ENCODE measurements at places on chromosomes 3 and 15.

DNA sequence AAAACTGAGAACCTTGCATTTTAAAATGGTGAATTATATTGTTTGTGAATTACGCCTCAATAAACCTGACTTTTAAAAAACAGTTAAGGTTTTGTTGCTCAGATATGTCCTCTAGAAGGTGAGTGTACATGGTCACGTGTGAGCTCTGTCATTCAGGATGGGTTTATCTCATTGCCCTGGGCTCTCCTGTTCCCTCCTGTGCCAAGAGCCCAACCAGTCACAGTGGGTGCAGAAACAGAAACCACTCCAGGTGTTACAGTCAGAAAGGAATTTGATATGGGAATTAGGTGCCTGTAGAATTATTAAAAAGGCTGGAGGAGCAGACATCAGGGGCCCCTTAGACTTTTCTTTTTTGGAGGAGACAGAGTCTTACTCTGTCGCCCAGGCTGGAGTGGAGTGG is 196.4 kb downstream of the STT3B start:
- no peak for DNase-seq

- no peak for DNase-seq
Measured at GRCh38 chr3:141523615-141524375, 37.0 kb downstream of the RASA2 start.

DNA sequence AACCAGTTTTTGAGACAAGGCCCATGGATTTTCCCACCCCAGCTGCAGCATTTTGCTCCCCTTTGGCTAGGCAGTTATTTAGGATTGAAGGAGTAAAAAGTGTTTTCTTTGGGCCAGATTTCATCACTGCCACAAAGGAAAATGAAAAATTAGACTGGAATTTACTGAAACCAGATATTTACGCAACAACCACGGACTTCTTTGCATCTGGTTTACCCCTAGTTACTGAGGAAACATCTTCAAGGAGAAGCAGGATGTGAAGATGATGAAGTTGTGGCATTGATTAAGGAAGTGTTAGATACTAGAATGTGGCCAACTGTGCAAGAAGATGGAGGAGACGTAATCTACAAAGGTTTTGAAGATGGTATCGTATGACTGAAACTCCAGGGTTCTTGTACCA is 165.2 kb upstream of the MYRIP start:
- no peak for DNase-seq

DNA sequence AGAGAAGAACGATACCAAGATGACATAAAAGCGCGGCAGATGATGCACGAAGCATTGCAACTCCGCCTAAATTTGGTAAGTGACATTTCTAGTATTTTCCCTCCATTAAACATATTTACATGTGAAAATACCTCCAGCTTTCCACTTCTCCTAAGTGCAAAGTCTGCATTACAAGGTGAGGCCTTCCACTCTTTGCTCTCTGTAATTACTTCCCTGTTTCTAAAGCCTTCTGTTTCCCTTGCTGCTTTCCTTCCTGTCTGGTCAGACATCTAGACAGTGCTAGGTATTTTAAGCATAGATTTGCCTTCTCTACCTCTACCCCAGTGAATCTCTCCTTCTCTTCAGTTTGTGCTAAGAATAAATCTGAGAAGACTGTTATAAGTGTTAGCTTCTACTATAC is 1.9 kb downstream of the P2RY12 start:
- peak; percentile 36 for DNase-seq

- no peak for DNase-seq
Measured at GRCh38 chr15:69813881-69814280, 283.8 kb downstream of the TLE3 start.

DNA sequence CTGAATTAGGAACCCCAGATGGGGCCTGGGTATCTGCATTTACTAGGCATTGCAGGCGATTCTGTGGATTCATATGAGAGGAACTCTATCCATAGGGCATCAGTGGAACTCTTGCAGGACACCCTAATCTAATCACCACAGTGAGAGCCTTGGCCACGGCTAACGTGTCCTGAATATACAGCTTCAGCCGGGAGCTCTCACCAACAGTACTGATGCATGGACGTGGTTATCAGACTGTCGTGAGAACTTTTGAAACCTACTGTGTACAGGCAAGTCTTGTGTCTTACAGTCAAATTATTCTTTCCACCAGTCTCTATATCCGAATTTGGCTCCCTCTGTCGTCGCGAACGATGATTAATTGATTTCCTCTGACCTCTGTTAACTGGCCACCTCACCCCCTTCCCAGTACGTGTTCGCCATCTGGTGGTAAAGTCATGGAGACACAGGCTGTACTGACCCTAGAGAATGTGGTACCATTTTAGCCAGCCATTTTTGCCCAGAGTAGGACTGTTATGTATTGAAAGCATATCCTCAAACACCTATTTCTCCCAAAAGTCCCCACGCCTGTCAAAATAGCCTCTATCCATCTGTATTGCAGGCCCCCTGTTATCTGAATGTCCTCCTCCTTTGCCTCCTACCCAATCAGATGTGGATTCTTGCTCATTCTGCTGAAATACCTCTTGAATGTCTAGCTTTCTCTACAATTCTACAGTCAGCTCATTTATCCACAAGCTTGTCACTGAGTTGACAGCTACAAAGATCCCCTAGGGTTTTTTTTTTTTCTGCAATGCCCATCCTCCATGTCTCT is 39.7 kb downstream of the GLDN start:
- DNase-seq: peak; percentile 91

- peak; percentile 87 for DNase-seq
Measured at GRCh38 chr3:194135806-194136518, at the start of gene HES1. Gene HES1 (plus strand): TSS chr3:194136148. CDS start chr3:194136381, 233 bp downstream.

DNA sequence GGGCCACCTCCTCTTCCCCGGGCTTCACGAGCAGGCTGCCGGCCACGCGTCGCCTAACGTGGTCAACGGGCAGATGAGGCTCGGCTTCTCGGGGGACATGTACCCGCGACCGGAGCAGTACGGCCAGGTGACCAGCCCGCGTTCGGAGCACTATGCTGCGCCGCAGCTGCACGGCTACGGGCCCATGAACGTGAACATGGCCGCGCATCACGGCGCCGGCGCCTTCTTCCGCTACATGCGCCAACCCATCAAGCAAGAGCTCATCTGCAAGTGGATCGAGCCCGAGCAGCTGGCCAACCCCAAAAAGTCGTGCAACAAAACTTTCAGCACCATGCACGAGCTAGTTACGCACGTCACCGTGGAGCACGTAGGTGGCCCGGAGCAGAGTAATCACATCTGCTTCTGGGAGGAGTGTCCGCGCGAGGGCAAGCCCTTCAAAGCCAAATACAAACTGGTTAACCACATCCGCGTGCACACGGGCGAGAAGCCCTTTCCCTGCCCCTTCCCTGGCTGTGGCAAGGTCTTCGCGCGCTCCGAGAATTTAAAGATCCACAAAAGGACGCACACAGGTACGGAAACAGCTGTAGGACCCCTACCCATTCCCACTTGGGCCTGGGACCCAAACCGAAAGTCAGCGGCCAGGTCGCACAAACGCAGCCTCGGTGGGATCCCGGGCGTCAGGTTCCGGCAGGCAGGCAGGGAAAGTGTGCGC is 1.5 kb downstream of the ZIC1 start:
- no peak for DNase-seq
